Fibroblast of skin of back (primary cell): ENCODE measurements at places on chromosomes 12 and 14.

DNA sequence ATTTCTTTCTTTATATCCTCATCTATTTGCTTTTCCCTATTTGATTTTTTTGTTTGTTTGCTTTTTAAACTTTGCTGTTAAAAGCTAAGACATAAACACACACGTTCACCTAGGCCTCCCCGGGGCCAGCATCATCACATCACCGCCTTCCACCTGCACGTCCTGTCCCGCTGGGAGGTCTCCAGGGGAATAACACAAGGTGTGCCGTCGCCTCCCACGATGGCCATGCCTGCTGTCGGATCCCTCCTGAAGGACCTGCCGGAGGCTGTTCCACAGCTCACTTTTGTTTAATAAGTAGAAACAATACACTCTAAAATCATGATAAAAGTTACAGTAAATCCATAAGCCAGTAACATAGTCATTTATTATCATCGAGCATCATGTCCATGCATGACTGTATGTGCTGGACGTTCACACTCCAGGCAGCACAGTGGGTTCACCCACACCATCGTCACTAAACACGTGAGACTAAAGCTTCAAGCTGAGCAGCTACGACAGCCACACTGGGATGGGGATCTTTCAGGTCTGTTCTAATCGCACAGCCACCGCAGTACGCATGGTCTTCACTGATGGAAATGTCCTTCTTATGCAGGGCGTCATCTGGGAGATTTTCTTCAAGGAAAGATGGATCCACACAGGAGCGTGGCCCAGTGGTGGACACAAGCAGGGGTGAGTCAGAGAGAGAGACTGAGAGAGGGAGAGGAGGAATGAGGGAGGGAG, 3.6 kb downstream of the RIMBP2 start:
- DNase-seq, result no peak

- DNase-seq, result peak; percentile 18
Observed at GRCh38 chr14:95597784-95598211, 62.9 kb downstream of the GLRX5 start.

GRCh38 chr14:24806061-24806678, 172.2 kb upstream of the GZMB start:
- peak; percentile 46 for DNase-seq

GRCh38 chr12:79274501-79275064, 410.0 kb downstream of the SYT1 start:
- DNase-seq, result no peak

- peak; percentile 65 for DNase-seq
Observed at GRCh38 chr12:8045952-8046944, 13.7 kb downstream of the FOXJ2 start.

DNA sequence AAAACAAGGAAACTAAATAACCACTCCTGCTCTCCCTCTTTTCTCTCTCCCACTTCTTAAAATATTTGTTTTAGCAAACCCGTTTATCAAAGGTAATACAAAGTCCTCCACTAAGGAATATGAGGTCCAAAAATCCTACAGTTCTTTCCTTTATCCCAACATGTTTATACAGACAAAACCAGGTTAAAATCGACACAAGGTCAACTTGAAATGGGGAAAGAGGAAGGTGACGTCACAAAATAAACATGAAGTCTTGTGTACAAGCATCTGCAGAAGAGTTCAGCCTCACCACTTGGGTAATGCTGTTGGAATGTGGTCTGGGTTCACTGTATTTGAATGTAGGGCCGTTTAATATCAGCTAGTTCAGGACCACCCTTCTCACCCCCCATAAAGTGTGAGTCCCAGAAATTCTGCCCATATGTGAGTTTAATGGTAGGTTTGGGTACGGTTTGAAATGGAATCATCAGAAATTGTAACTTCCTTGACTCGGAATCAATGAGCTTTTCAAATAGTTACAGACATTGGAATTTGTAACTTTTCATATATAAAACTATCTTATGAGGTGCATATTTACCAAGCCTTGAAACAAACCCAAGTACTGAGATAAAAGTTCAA, 120.0 kb upstream of the SLC38A2 start:
- DNase-seq, result peak; percentile 91

DNA sequence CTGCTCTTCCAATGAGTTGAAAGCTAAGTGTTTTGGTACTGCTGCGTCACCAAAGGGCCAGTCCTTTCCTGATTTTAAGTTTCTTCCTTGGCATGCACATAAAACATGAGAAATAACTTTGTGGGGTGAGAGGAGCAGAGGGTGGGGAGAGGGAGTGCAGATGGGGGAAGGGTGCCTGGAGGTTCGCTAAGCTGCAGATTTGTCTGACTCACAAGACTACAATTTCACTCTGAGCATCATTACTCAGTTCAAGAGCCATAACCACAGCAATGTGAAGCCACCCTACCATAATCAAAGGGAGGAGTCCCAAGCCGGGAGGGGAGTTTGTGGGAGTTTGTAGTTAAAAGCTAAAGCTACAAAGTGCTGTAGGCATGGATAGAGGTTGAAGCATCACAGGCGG, 136.1 kb downstream of the ANO2 start:
- peak; percentile 97 for DNase-seq

DNA sequence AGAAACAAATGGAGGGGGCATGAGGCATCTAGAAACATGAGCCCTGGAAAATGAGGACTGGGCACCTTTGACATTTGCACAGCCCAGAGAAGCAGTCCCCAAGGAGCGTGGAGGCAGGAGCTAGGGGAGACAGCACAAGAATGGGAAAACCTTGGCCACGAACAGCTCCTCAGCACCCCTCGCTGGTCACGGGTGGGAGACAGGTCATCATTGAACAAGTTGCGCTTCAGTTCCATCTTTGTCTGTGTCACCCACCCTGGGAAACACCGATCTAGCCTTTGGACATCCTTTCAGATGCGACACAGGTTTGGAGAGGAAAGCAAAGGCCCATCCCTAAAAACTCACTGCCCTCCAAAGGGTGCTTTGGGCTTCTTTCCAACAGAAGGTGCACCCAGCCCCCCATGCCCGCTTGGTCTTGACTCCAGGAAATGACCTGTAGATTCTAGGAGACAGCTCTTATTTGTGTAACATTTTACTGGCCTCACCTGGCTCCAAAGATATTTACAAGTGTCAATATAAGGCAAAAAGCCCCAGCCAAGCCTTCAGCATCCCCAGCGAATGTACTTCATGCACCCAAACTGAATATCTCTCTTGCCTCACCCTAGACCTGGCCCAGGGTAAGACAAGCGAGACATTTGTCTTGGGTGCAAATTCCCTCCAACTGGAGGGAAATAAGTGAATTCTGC, 28.8 kb upstream of the CLMN start:
- no peak for DNase-seq

GRCh38 chr12:125434936-125435443, 369.8 kb downstream of the AACS start:
- no peak for DNase-seq

DNA sequence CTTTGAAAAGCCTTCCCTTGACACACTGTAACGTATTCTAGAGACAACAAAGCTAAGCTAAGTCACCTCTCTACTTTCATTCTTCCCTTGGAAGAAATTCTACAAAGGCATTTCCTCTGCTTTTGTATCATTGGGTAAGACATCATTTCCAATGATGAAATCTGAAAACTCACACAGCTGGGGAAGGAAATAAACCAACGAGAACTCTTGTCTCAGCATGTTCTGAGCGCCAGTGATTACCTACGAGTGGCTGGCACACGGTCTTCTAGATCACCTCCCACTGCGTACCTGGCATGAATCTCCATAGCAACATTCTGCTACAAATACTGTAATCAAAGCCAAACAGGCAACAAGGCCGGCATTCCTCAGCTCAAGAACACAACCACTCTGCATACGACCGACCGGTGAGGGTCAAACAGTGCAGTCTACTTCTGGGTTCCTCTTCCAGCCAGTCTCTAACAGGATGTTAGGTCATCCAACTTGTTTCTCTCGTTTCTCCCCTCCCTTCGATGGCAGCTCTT, 7.6 kb downstream of the VPS37B start:
- DNase-seq, result peak; percentile 39

DNA sequence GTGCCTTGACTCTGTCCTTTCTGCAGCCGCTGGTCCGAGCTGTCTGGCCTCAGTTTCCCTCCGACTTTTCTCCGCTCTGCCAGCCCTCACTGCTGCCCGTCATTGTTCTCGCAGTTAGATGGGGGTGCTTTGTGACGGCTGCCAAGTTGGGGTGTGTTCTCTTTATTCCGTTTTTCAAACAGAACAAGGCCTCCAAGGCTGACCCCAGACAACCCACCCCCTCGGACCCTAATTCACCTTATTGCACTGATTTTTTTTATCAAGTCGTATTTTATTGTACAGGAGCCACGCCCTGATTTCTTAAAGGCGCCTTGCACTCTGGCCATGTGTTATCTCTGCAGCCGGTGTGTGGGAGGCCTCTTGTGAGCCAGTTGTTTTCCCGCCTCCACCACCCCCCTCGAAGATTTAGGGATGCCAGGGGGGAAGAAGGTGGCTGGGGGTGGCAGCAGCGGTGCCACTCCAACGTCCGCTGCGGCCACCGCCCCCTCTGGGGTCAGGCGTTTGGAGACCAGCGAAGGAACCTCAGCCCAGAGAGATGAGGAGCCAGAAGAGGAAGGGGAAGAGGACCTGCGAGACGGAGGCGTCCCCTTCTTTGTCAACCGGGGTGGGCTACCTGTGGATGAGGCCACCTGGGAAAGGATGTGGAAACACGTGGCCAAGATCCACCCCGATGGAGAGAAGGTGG, 1.3 kb downstream of the VASH1 start:
- DNase-seq, result no peak

DNA sequence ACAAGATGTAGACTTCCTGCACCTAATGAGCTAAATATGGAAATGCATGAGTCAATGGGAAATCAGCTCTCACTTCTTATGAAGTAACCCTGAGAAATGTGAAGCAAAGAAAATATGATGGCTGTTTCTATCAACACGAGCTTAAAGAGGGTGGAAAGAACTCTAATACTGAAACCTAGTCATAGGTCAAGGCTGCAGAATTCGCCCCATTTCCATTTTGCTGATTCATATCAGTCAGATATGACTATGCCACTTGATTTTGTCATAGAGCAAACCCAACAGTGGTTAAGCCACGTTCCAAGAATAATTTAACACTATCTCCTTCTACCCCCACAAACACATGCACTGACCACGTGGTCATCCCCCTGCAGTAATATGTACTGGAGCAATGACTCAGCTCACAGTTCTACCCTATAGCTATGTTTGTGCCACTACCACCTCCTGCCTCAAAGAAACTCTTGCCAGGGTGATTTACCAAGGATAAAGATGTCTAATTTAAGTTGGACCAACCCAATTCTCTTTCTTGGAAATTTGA, 157.5 kb downstream of the TMTC3 start:
- DNase-seq, result peak; percentile 99

DNA sequence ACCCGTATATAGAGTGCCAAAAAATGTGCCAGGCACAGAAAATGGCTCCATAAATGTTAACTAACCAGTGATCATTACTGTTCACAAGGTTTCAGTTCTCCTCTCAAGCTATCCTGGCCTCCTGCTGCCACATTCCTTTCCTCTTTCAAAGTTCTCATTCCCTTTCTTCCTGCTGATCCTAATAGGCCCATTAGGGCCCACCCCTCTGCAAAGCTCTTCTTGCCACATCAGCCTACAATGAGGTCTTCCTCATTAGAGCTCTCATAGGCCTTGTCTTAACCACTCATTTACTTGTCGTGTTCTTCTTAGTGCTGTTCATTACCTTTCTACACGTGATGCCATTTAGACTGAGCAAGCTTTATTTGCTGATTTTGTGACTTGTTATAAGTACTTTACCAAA, 40.5 kb downstream of the RPS29 start:
- DNase-seq, result no peak

- DNase-seq, result no peak
Observed at GRCh38 chr12:57722716-57723629, 15.6 kb downstream of the AGAP2 start.

- DNase-seq, result no peak
Observed at GRCh38 chr14:37167151-37168047, 5.0 kb downstream of the SLC25A21 start.

DNA sequence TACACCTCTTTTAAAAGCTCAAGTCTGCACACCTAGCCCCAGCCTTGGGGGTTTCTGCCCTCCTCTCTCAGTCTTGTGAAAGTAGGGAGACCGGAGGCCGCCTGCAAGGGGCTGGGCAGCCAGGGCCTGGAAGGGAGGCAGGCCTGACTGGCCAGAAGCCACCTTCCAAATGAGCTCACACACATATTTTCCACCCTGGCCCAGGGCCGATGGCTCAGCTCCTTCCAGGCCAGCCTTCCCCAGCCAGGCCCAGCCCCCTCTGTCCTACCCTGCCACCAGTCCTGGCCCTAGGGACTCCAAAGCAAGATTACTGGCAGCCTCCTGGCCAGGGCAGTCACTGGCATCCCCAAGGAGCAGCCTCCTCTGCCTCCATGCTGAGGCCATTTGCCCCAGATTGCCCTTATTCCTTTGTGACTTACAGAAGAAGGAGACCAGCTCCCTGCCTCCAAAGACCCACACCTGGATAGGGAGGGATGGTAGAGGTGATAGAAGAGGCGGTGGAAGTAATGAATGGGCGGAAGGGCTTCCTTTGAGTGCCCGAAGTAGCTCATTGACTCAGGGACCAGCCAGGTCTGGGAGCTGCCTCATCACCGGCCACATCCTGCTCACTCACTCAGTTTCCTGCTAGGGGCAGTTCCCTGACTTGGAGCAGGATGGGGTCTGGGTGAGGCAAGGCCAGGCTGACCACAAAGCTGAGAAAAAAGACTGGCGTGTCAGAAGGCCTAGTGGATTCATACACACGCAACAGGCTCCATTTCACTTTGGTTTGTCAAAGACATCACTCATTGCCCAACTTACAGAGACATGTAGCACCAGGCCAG, 14.8 kb downstream of the MMP14 start:
- DNase-seq, result peak; percentile 89

DNA sequence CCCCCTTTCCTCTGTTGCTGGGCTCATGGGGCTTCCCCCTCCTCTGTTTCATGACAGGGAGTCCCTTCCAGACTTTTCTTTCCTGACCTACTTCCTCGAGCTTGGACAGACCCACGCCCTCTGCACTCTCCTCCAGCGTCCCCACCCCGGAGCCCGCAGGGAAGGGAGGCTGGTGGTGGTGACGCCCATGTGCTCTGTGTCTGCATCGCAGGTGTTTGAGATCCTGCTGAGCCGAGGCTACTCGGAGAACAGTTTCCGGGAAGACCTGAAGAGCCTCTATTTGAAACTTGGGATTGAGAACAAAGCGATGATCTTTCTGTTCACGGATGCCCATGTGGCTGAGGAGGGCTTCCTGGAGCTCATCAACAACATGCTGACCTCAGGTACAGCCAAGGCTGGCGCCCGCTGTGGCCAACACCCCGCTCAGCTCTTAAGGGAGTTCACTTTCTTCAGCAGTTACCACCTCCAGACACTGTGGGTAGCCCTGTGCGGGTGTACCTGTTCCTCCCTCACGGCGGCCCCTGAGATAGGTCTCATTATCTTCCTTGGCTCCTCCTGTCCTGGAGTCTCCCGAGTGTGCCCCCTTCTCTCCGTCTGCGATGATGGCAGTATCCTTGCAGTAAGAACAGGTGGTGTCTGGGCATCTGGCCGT, 85.6 kb downstream of the CCDC92 start:
- no peak for DNase-seq

- peak; percentile 4 for DNase-seq
Observed at GRCh38 chr14:94998685-94999084, 158.6 kb downstream of the DICER1 start.

DNA sequence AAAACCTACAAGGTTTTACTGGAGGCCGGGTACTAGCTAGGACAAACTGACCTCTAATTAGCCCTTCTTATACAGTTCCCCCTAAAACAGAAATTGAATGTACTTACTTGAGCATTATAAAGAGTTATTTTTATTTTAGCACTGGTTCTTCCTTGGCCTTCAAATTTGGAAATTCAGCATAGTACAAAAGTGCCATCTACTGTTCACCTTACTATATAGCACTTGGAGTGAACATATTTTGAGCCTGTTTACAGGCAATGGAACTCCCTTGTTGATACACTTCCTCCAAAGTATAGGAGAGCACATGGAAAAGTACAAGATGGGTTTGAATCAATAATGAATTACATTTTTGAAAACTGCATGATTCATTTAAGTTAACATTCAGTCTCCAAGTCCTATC, 3.9 kb upstream of the POC1B start:
- peak; percentile 47 for DNase-seq
